Renal cortical epithelial cell (primary cell): ENCODE measurements at places on chromosomes 11 and 22. TPM values are rescaled to one million over a fixed set of nuclear protein-coding genes. Genes with fewer than 3 reads are reported as not detected.

DNA sequence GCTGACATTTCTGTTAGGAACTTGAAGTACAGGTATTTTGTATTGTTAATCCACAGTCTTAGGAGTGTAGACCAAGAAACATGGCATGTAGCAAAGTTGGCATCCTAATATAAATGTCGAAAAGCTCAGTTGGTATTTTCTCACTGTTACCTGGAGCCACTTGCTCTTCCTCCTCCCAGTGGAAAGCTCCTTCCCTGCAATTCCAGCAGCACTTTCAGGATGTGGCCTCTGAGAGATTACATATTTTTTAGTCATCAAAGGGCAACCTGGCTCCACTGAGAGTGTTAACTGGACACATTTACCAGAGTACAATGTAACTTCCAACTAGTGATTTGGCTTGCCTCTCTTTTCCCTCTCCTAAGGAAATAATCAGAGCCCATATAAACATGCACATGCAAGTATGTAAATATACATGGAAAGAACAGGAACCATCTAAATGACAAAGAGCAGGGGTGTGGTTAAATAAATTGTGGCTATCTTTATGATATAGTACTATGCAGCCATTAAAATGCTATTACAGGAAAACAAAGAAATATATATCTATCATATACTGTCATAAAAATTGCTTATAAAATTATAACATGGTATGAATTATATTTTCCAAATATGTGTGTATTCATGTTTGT lies 14.3 kb upstream of the EED start:
- DNase-seq, result peak; percentile 30

DNA sequence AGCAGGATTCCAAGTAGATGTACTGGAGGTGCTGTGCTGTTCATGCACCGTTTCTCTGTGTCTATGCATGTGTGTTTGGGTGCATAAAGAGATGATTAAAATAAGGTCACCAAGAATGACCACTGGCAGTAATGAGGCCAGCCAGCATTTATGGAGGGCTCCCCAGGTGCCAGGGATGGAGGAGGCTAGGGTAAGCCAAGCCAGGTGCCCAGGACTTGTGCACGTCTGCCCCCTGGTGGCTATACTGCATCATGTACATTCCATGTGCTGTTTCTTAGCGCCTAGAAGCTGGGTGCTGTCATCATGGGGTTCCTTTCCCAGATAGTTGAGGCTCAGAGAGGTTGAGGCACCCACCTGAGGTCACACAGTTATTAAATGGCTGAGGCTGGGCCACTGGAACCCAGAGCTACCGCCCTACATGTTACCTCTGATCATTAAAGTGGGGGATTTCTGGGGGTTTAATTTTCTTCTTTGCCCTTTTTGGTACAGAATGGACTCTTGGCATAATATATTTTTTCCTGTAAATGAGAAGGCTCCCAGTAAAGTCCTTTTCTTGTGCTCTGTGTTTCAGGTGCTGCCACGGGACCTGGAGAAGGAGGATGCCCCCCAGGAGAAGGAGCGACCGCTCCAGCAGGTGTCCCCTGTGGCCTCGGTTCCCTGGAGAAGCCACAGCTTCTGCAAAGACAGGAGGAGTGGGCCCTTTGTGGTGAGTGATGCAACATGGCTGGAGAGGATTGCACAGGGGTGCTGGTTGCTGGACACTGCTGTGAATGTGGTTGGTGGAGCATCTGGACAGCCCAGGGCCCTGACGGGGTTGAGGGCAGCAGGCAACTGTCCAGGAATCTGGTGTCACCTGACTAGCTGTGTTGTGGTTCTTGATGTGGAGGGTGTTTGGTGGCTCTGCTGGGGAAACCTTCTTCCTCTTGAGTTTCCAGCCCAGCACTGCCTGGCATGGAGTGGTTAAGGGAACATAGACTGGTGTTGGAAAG lies 96.4 kb downstream of the KIAA1671 start:
- DNase-seq, result no peak

DNA sequence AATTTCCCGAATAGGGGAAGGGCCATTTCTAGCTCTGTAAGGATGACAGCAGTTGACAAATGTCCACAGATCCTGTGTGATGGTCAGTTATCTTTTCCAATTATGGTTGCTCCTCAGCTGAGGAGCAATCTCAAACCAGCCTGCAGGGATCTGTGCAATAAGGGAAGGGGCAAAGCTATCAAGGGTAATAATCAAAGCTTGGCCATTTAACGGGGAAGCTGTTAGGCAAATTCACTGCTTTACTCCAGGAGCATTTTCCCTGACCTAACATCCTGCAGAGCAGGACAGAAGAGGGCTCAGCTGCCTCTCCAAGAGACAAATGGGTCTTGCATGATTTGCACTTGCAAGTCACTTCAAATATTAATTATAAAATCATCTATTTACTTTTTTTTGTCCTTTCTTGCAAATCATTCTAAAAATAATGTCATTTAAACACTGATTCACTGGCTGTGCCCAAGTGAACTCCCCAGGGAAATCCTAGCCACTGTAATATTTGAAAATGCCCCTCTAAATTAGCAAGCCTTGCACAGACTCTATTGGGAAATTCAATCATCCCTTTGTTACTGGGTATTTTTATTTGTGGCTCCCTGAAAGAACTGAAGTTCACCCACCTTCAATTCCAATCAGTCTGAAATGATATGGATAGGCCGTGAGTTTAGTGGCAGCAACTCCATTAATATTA lies 1256.7 kb downstream of the LRRC4C start:
- DNase-seq, result no peak

DNA sequence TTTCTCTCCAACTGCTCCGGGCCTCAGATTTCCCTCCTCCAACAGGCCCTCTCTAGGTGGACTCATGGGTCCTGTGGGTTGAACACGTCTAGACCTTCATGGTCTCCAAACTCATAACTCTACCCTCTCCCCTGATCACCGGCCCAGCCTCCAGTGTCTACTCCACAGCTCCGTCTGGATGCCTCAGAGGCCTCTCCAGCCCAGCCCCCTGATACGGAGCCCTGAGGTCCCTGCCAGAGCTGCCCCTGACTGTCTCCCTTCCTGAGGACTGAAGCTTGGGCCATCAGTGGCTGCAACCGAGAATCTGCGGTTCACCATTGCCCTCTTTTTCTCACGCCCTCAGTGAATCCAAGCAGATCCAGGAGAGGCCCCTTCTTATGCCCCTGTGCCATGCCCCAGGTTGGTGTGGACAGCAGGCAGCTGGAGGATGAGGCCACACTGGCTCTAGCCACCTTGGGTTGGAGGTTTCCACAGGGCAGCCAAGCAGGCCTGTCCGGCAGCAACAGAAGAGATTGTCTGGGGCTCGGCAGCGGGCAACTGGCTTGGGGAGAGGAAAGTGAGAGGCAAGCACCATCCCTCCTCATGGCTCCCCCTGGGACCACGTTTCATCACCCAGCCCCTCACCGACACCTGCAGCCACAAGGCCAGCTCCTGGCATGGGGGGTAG lies 104.6 kb upstream of the FGF3 start:
- no peak for DNase-seq

DNA sequence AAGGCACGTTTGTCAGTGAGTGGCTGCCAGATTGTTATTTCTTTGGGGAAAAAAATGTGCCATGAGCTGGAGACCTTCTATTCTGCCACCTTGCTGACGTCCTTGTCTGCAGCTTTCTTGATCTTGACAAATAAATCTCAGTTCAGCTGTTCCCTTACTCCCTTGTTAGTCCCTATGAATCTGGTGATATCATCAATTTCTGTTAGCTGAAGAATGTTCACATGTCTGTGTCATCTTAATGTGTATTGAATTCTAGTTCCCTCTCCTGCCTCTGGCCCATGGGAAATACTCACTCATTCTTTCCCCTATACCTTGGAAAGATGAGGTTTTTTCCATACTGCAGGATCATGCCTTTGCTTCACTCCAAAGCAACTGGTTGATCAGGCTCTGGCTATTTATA lies 649.9 kb upstream of the API5 start:
- DNase-seq, result no peak

DNA sequence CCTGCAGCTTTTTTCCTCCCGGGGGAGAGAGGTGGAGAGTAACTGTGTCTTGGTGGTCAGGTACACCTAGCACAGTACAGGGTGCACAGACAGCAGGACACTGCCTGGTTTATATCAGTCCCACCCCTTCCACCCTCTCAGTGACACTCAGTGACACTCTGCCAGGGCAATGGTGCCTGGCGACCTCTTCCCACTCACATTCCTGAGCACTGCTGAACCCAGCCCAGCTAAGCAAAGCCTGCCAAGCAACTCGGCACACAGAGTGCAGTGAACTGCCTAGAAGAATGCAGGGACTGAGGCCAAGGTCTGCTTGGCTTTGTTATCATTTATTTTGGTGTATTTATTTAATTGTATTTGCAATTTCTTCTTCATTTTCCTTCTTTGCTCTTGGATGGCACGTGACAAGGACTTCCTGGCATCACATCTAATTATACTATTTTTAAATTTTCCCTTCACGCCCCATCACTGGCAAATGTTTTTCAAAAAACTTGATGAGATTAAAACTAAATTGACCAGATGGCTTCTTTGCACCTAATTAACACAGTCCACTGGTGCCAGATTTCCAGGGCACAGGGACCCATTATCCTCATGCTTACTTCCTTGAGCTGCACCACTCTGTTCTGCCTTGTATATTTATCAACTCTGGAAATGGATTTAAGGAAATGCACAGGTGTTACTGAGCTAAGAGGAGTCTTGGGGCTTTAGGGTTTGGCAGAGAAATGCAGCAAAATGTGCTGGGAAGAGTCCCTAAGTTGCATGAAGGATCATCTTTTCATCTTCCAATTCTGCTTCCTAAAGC lies 205.6 kb downstream of the ADAMTS15 start:
- DNase-seq, result peak; percentile 90

DNA sequence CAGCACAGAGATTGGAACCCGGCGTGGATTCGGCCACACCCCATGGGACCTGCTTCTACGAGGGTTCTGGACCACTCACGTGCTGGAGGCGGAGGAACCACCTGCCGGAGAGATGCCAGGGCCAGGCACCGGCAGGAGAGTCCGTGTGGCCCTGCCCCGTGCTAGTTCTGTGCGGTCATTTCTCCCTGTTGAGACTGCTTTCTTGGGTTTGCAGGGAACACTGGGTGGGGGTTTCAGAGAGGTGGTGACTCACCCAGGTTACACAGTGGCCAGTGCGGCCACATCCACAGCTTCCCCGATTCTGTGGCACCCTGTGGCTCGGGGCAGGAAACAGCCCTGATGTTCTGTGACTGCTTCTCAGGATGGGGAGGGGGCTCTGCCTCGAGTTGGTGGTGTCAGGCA lies 3.6 kb upstream of the PHLDA2 start:
- peak; percentile 71 for DNase-seq

The LIMK2 gene
- 54.5 and 106 TPM in 2 replicates for total RNA-seq

The FAM181B gene
- 0.10 TPM in 1 of 2 replicates, not detected in the other for total RNA-seq

The TEX12 gene
- not detected in 2 replicates for total RNA-seq

The ACCS gene
- total RNA-seq, result 12.0 and 16.7 TPM in 2 replicates
